ENCODE measurements at places on chromosomes 16 and 17.

DNA sequence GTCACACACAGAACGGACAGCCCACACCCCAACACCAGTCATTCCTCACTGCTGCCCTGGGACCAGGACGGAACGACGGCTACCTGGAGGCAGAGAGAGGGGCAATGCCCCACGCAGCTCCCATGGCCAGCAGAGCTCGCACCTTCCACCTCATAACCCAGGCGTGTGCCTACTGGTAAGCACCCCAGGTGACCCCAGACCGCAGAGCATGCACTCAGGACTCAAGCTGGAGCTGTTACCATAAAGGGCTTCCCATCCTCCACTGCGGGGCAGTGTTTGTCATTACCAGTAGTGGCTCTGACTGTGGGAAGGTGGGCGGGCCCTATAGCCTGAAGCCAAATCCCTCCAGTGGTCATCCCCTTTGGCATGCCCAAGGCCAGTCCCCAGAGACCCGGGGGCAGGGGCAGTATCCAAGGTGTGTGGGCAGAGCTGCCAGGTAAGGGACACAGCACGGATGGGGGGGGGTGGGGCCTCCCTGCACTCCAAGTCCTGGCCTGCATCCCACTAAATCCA lies 4.7 kb upstream of the BCAR1 start:
- no peaks in the 10 kb centered on the region for H3K27me3 ChIP-seq
- H3K36me3 ChIP-seq: no peaks in the 10 kb centered on the region
- H3K27ac ChIP-seq: peak overlapping the region; percentile 93
- H3K4me3 ChIP-seq: no peak overlapping the region
- H3K4me1 ChIP-seq: no peaks in the 10 kb centered on the region
- peak; percentile 81 for DNase-seq

GRCh38 chr16:1054660-1055556 lies 17.6 kb upstream of the SSTR5 start:
- no peaks in the 10 kb centered on the region for H3K4me1 ChIP-seq
- peak; percentile 73 for DNase-seq
- no peaks in the 10 kb centered on the region for H3K27me3 ChIP-seq
- no peak overlapping the region for H3K4me3 ChIP-seq
- no peak overlapping the region for H3K27ac ChIP-seq
- no peaks in the 10 kb centered on the region for H3K36me3 ChIP-seq

DNA sequence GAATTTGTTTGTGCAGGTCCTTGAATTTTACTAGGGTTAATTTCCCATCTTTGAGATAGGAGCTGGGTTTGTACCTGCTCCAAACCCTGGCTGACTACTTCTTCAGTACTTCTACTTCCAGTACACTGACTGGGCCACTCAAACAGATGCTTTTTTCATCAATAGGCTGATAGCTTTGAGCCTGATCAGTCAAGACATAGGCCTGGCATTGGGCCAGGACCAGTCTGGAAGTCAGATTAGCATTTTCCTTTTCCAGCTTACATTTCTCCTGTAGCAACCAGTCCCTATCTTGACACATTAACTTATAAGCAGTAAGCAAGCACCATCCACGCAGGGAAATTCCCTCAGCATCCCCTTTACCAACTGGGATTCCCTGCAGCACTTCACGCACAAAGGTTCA lies 7.5 kb upstream of the TMEM101 start:
- no peak for DNase-seq
- no peaks in the 10 kb centered on the region for H3K4me1 ChIP-seq
- H3K4me3 ChIP-seq: no peak overlapping the region
- no peak overlapping the region for H3K27ac ChIP-seq
- H3K36me3 ChIP-seq: no peaks in the 10 kb centered on the region

- no peaks in the 10 kb centered on the region for H3K27me3 ChIP-seq
- H3K4me3 ChIP-seq: no peak overlapping the region
- no peaks in the 10 kb centered on the region for H3K36me3 ChIP-seq
Observed at GRCh38 chr17:30520436-30520835, 43.2 kb downstream of the GOSR1 start.

GRCh38 chr16:11084484-11084875 lies 140.1 kb downstream of the CLEC16A start:
- H3K27me3 ChIP-seq: no peaks in the 10 kb centered on the region
- no peak overlapping the region for H3K27ac ChIP-seq
- H3K36me3 ChIP-seq: no peaks in the 10 kb centered on the region
- DNase-seq: no peak
